NCI-H1105 treated with DMSO at 0.1 percent for 48 hours (cell line): ENCODE measurements at places on chromosomes 2 and 18.

DNA sequence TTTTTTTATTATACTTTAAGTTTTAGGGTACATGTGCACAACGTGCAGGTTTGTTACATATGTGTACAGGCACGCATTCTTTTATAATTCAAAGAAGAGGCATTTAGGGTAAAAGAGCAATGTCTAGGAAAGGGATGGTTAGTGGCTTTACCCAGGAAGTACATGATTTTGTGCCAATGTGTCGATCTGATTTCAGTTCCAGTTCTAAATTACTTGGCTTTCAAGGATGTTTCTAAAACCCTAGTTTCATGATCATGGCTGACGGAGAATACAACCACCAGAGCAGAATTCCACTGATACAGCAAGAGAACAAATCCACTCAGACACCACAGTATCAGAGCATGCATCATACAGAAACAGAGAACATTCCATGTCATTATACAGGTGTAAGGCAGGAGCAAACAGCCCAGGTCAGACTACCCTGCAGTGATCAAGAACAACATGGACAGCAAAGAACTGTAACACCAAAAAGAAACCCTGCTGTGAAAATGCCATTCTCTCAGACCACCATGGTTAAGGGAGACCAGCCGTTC, 116.7 kb upstream of the STK17B start:
- DNase-seq, result no peak

DNA sequence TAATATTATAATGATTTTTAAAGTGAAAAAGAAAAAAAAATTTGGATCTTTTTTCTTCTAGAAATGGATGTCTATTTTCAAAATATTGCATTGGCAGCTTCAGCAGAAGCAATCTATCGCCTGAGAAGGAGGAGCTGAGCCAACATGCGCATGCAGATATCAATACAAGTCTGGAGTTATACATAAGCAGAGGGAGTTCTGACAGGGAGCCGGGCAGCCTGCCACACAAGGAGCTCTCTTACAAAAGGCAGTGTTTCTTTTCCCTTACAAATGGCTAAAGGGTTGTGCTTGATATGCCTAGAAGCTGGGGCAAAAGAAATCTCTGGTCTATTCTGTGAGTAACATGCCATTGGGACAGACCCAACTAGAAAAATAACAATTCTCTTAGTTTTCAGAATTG, 291.9 kb upstream of the TRIB2 start:
- DNase-seq, result no peak

- no peak for DNase-seq
Observed at GRCh38 chr2:68901199-68901514, 30.0 kb upstream of the BMP10 start.

GRCh38 chr2:218482651-218483050, 63.7 kb downstream of the VIL1 start:
- no peak for DNase-seq

DNA sequence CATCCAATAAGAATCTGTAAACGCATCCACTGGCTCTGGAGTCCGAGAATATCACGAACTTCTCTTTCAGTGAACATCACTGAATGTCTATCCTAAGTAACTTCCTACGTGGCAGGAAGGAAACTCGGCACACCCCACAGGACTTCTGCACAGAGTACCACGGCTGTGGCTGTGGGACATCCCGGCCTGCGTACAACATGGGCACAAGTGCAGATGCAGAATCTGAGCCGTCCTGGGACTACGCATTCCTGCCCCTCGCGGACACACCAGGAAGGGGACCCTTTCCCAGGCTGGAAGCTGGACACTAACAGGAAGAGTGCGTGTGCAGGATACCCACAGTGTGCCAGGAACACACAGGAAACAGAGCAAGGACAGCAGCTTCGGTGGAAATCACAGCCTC, 60.6 kb downstream of the ZNF516 start:
- DNase-seq, result no peak

DNA sequence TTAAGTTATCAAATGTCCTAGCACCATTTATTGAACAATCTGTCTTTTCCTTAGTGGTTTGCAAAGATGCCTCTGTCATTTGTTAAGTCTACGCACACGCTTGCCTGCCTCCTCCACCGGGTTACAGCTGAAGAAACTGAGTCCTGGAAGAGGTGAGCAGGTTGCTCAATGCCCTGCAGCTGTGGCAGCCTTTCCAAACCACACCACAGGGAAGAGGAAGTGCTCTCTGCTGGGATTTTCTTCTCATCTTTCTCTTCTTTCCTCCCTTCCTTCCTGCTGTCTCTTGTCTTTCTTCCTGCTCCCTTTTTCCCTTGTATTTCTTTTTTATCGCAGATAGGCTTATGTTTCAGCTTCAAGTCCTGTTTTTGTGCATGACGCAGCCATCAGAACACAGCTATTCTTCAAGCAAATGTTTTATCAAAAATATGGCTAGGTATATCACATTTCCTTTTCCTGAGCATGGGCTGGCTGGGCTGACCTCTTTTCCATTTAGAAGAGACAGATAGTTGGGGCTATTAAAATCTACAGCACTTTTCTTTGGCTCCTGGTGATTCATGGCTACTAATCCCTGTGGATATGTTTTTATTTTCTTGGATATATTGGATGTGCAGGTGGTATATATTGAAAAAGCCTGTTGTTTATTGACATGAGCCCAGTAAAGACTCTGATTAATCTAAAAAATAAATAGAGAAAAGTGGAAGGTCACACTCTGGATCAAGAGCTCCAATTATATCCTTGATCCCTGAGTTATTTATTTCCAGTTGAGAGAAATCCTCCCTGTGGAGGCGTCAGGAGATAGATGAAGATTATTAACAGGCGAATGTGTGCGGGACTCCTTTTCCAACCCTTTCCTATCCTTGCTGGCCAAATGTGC, 214.6 kb downstream of the TSN start:
- DNase-seq, result no peak

- no peak for DNase-seq
Observed at GRCh38 chr2:176744146-176744545, 468.4 kb upstream of the HNRNPA3 start.

DNA sequence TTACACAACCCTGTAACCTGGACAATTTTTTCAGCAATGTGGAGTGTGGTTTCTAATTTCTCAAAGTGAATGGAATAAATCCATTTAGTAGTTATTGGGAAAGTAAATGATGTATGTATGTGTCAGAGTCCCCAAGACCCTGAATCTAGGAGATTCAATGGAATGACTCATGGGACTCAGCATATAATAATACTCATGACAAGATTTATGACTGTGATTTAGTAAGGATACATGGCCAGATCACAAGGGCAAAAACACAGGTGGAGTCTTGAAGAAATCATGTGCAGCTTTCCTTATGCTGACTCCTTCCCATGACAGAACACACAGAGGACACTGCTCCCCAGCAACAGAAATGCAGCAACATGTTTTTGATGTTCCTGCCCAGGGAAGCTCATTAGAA, 1877.7 kb upstream of the LRRTM1 start:
- DNase-seq, result no peak
